ENCODE measurements at places on chromosomes 3 and 15.

- no peak for DNase-seq
Observed at GRCh38 chr3:174330303-174330702, 528.8 kb upstream of the NAALADL2 start.

- no peak for DNase-seq
Observed at GRCh38 chr3:37290551-37290950, 116.2 kb upstream of the LRRFIP2 start.

DNA sequence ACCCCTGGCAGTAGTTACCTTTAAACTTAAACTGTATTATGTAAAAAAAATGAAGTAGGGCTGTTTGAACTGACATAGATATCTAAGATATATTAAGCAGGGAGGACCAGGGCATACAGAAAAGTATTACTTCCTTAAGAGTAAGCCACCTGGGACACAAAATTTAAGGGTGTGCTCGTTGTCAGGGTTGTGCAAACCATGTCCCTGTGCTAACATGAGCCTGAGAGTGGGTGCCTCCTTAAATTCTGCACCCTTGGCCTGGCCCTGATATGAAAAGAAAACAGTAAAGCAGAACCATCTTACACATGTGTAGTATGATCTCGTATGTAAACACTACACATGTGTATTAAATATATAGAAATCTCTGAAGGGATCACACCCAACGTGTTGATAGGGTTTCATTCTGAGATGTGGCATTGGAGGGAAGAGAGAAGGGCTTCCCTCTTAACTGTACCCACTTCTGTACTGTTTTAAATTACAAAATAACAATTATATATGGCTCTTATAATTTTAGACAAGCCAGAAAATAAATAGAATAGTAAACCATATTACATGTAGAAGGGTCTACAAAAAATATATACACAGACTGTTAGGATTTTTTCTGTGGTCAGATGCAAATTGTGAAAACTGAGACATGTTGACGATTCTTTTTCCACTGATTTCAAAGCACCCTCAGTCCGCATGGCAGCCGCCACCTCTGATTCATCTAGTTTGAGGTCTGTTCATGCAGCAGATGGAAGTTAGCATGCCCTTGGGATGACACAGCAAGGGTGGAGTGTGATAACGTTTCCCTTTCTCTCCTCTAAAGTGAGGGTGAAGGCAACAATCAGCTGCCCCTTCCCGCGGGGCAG is 400.8 kb upstream of the PROK2 start:
- no peak for DNase-seq

DNA sequence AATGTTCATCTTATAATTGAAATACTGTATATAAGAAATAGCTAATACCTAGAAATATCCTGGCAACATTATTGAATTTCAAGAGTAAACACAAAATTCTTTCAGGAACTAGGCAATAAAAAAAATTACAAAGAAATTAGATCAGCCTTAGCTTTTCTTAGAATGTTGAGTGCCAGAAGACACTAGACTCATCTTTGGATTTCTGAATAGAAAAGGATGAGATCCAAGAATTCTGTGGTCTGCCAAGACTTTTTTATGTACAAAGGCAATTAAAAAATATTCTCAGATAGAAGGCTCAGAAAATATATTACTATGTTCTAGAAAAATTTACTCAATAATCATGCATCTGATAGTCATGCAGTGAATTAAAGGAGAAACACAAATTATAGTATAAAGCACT is 294.5 kb upstream of the CDIN1 start:
- no peak for DNase-seq
